ENCODE measurements at places on chromosomes 2 and 18.

- DNase-seq = no peak
Observed at GRCh38 chr2:45849491-45850283, 198.2 kb downstream of the PRKCE start.

DNA sequence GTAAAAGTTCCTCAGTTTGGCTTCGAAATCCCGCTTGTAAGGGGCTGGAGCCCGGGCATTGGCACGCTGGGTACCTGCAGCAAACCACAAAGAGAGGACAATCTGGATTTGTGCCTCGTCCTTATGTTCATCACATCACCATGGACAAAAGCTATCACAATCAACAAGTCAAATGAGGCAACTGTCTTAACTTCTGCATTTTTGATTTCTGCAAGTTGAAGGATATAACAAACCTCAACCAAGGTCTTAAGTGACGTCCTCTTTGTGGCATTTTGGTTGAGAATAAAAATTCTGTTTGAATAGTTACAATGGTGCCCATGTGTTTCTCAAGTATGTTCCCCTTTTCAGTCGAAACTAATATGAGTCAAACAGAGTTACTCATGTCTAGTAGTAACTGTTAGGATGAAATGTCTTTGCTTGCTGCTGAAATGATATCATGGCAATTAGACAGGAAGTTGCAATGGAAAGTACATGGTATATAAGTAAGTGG, 70.8 kb upstream of the STK17B start:
- no peak for DNase-seq

GRCh38 chr2:180523621-180524340, 456.6 kb upstream of the UBE2E3 start:
- DNase-seq = no peak

DNA sequence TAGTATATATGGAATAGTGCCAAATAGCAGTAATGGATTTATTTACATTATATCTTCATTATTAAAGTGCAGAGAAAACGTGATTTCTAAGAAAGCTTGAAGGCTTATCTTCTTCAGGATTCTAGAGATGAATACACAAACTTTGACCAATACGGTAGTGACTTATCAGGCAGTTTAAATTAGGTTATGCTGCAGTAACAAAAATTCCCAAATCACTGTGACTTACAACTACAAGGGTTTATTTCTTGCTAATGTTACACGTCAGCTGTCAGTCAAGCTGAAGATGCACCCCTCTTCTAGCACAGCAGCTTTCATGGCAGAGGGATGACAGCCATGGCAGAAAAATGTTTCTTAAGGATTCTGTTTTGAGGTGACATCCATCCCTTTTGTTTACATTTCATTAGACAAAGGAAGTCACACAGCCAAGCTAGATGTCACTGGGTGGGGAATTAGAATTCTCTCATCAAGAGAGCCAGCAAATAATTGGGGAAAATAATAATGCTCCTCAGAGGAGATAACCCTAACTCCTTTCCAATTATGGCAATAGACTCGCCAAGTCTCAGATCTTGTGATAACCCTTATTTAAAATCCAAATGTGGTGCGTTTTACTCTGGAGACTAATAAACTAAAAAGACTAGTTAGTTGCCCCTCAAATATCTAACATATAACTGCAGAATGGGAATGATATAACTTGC, 268.3 kb upstream of the CYP26B1 start:
- no peak for DNase-seq

GRCh38 chr18:56853961-56854360, 202.8 kb downstream of the WDR7 start:
- DNase-seq = no peak

DNA sequence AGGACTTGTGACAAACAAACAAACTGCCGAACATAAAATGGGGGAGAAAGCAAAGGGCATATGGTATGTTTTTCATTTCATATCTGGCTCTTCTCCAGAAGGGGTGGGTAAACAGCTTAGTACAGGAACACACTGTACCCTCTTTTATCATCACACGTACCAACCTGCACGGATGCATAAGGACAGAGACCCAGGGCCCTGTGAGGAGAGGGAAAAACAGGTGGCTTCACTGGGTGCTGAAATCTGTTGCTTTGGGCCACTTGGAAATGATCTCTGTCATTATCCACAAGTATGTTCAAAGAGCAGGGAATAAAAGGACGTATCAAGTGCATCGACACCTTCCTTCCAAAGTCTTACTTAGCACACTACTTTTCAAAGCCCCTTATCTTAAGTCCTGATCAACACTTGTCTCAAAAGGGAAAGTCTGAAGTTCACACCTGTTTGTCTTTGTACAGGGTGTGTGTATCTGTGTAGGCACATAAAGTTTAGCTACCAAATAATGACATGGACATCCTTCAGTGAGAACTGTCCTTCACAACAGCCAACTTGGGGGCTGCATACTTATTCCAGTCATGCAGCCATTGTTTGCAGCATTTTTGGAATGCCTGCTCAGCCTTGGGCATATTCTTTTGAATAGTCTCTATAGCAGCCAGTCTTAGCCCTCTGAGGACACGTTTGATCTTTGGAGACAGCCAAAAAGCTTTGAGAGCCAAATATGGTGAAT, 60.6 kb downstream of the IRS1 start:
- DNase-seq = no peak

Data from ascending aorta (tissue), 2 donors.